ENCODE measurements at places on chromosomes 4 and X.

GRCh38 chr4:33255507-33255906 lies 2535.3 kb downstream of the PCDH7 start:
- DNase-seq: no peak

DNA sequence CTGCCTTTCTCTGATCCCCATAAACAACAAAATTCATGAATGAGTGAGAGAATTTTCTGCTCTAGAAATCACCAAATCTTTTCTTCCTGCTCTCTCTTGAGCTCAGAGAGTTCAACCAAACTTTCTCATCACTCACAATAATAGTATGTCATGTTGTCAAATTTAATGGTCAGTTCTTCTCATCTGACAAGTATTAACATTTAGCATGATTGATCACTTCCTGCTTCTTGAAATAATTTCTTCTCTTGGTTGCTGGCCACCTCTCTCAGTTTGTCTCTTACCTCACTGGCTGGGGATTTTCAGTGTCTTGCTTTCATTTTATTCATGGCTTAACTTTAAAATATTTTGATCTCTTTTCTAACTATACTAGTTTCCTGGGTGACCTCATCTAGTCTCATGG lies 25.5 kb upstream of the FGF5 start:
- peak; percentile 23 for DNase-seq

- DNase-seq: no peak
Observed at GRCh38 chrX:24479924-24480323, 14.8 kb downstream of the PDK3 start.

DNA sequence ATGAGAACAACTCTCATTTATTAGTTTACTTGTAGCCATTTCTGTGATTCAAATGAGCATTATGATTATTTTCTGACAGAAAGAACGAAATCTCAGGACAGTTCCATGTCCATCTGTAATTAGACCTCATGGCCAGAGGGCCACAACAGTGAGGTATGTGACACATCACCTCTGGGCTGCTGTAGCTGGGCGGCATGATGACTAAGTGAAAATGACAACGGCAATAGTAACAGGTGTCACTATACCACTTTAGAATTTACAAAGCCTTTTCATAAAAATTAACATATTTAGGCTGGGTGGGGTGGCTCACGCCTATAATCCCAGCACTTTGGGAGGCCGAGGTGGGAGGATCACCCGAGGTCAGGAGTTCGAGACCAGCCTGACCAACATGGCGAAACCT lies 252.6 kb downstream of the CBR4 start:
- DNase-seq: no peak

- DNase-seq: no peak
Observed at GRCh38 chrX:3788494-3789233, 75.2 kb upstream of the PRKX start.

DNA sequence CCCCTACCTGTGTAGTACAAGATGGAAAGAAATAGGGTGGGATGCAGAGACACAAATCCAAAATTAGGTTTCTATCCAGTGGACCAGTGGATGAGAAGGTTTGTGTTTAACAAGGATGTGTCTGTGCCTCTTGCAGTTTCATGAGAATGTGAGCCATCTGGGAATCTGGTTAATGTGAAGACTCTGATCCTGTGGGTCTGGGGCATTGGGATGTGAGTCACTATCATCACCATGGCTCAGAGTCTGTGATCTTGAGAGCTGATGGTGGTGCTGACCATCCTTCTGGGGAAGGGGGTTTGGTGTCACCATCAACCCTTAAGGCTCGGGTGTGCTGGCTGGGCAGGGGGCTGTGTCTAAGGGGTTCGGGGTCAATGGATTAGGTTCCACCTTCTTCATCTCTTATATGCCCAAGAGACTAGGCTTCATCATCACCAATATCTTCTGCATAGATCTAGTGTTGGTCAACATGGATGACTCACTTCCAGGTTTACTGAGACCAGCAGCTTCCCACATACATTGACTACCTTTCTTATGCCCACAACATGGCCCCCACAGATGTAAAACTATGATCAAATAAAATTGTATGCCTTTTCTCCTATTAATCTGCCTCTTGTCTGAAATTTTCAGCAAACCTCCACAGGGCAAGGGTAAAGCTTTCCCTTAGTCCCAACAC lies 65.7 kb upstream of the MID1 start:
- DNase-seq: no peak

DNA sequence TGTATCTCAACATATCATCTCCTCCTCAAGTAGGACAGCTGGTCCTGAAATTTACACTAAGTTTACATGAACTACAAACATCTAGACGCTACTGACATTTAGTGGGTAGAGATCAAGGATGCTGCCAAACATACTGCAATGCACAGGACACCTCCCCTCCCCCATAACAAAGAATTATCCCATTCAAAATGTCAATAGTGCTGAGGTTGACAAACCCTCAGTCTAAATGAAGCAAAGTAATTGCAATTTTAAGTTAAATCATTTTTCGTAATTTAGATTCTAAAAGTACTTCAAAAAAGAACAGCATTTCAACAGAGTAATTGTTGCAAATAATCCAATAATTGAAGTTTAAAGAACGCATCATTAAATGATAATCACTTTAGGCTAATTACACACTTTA lies 1.2 kb downstream of the PRMT9 start:
- peak; percentile 4 for DNase-seq

GRCh38 chr4:14054391-14054790 lies 426.9 kb upstream of the BOD1L1 start:
- DNase-seq: no peak

DNA sequence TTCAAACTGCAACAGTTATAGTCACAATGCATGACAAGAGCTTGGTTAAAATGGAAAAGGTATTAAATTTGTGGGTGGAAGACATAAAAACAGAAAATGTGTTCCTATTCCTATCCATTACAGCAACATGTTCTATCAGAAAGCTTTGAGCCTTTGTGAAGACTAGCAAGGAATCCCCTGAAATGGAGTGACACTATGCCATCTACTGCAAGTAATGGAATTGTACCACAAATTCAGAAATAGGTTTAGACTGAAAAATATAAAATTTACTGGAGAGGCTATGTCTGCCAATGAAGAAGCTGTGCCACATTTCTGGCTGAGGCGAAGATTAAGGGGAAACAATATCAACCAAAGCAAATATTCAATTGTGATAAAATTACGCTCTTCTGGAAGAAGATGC lies 247.9 kb downstream of the ADAM29 start:
- DNase-seq: no peak

GRCh38 chrX:107625739-107626138 lies 2.6 kb upstream of the PRPS1 start:
- DNase-seq: no peak

DNA sequence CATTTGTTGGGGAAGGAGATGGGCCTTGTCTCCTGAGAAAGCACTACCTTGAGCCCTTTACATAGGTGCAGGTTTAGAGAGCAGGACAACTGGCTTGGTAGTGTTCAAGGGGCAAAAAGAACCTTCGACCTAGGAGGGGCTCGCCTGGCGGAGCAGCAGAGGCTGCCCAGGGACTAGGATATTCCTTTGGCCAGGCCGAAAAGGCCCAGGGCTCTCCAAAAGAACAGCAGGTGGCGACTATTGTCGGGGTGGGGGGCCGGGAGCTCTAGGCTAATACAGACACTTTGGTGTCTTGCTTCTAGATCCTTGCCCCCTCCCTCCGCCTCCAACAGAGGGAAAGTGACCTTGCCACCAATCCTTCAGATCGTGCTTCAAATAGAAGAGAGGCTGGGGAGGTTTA lies 7.1 kb upstream of the POU3F4 start:
- no peak for DNase-seq

DNA sequence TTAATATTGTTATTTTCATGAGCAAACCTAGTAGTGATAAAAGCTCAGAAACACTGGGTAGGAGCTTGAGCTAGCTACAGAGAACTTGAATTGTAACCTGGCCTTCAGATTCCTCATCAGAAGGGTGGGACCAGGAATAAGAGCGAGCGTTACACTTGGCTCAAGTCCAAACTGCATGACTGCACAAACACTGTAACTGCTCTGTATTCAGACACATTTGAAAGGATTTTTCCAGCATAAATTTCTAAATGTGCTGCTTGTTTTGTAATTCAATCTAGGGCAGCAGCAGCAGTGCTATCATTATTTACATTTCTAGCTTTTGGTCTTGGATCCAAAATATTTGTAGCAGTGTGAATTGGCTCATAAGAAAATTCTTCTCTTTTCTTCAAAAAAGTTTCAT lies 133.0 kb upstream of the TMLHE start:
- no peak for DNase-seq

DNA sequence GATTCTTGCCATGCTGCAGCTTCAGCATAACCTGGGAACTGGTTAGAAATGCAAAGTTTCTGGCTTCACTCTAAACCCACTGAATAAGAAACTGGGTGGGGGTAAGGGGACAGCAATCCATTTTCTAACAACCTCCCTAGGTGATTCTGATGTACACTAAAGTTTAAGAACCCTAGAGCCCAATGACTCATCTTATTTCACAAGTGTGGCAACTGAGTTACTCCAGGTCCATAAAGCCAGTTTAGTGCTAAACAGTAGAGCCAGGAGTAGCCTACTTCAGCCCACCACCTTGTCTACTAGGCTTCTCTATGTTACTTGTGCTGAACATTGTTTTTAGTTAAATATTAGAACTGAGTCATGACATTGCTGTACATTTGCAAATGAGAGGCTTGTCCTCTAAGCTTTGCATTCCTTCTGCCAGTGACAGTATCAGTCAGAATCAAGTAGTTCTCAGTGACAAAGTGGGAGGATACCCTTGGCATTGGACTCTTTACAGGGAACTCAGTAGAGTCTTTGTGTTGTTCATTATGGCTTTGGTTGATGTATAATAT lies 518.0 kb downstream of the RPA4 start:
- peak; percentile 63 for DNase-seq

DNA sequence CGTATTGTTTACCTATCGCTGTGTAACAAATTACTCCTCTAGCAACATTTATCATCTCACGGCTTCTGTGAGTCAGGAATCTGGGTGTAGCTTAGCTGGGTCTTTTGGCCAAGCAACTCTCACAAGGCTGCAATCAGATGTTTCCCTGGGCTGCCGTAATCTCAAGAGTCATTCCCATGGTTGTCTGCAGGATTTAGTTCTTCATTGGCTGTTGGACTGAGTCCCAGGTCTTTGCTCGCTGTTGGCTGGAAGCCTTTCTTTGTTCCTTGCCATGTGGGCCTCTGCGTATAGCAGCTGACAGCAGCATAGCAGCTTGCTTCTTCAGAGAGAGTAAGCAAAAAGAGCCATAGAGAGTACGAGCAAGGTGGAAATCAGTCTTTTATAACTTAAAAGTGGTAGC lies 16.8 kb downstream of the POLR2B start:
- DNase-seq: peak; percentile 96

DNA sequence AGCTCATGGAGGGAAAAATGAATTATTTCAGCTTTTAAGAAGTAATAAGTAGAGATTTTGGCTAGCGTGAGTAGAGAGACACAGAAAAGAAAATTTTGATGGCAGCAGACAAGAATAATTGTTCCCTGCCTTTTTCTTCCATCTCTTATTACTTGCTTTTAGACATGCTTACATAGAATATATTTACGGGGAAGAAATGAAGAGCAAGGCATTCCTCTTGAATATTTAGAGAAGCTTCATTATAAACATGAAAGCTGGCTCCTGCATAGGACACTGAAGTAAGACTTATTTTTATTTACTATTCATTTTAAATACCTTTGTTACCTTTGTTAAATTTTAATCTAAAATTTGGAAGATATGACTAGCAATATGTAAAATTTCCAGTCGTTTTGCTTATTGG lies 32.2 kb downstream of the DCK start:
- no peak for DNase-seq

DNA sequence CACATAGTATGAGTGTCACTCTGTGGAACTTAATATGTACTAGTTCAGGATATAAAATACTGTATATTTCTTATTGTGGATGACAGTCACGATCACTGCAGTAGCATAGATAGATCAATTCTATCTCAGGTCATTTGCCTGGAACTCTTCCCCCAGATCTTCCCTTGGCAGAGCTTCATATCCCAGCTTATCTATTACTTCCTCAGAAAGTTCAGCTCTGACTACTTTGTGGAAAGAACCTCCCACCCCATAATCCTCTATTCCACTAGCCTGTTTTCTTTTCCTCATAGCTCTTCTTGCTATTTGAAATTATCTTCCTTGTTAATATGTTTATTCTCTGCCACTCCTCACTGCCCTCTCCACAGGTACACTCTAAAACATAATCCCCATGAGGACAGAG lies 10.9 kb downstream of the FAM241A start:
- DNase-seq: no peak

DNA sequence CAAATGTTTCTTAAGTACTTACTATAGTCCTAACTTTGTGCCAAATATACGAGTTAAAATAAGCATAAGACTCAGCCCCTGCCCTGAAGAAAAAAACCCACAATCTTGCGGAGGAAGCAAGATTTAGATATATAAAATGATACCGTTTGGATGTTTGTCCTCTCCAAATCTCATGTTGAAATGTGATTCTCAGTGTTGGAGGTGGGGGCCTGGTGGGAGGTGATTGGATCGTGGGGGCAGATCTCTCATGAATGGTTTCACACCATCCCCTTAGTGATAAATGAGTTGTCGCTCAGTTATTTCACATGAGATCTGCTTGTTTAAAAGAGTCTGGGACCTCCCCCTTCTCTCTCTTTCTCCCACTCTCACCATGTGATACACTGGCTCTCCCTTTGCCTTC lies 28.7 kb downstream of the EFHC2 start:
- DNase-seq: no peak

DNA sequence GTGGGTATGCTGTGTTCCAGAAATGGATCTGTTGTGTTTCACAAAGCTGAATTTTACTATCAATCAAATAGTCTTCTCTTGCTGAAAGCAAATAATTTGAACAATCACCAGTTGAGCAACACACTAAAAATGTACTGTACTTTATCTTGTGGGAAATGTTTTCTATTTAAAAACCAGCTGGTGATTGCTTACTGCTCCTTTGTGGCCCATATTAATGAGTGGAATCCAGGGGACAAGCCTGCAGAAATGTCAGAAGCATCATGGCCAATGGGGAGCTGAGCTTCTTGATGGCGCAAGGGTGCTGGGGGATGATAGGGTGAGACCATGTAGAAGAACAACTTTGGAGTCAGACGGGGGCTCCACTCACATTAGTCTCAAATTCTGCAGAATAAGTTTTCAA lies 346.2 kb downstream of the ARHGAP10 start:
- DNase-seq: peak; percentile 26

DNA sequence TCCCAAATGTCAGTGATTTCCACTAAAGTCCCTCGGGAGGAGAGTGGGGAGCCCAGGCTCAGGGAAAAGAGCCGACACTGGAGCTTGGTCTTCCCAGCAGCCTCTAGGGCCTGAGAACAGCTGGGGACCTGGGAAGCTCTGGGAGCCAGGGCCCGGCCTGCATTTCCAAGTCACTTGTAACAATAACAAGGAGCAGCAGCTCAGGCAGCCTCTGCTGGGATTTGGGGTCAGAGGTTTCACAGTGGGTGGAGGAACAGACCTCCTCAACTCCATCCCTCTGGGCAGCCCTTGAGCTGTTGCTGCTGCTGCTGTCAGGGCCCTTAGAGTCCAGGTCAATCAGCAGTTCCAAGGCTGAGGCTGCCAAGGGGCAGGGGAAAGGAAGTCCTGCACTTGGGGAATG lies 11.1 kb downstream of the STARD8 start:
- DNase-seq: no peak

- DNase-seq: peak; percentile 77
Observed at GRCh38 chr4:169810325-169811323, 52.9 kb upstream of the HPF1 start.

Measured in amniotic epithelial cell (primary cell).